IPS-NIHi11 (cell line): ENCODE measurements at places on chromosomes 3 and 15.

GRCh38 chr3:163018067-163018466, 1521.5 kb downstream of the OTOL1 start:
- DNase-seq: no peak

- DNase-seq: peak; percentile 63
These were observed 31.0 kb upstream of the ZCWPW2 start for GRCh38 chr3:28317438-28318022.

DNA sequence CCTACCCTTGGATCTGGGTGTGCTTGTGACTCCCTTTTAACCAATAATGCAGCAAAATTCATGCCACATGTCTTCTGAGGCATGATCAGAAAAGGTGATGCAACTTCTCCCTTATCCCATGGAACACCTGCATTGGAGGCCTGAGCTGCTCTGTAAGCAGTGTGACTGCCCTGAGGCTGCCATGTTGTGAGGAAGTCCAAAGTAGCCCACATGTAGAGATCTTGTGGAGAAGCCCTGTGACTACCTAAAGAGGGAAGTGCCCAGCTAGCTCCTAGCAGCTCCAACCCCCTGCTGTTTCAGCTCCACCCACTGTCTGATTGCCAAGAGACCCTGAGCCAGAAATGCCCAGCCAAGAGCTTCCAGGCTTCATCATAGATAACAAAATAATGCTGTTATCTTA, 6.4 kb upstream of the NR1D2 start:
- no peak for DNase-seq

- DNase-seq: no peak
These were observed 22.2 kb upstream of the B3GNT5 start for GRCh38 chr3:183230826-183231225.
